Activated CD4-positive, alpha-beta T cell treated with anti-CD3 and anti-CD28 coated beads, Interleukin-2, amount 50 U/mL, for 48 hours (primary cell): ENCODE measurements at places on chromosomes 3 and 15.

- no peak for DNase-seq
Measured at GRCh38 chr15:67980773-67981685, 73.1 kb upstream of the PIAS1 start.

GRCh38 chr15:25251700-25252390 lies 187.0 kb downstream of the UBE3A start:
- DNase-seq, result no peak

- no peak for DNase-seq
Measured at GRCh38 chr15:60973637-60974415, 255.3 kb downstream of the RORA start.

DNA sequence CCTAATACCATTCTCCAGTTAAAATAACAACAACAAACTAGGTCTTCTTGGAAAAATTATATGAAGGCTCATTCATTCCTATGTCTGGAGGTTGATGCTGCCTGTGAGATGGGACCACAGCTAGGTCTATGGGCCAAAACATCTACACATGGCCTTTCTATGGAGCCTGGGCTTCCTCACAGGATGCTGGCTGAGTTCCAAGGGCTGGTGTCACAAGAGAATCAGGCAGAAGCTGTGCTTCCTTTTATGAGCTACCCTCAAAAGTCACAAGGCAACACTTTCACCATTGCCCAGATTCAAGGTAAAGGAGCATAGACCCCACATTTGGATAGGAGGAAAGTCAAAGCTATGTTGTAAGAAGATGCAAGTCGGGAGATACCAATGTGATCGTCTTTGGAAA lies 4.6 kb upstream of the RTP2 start:
- DNase-seq, result no peak

DNA sequence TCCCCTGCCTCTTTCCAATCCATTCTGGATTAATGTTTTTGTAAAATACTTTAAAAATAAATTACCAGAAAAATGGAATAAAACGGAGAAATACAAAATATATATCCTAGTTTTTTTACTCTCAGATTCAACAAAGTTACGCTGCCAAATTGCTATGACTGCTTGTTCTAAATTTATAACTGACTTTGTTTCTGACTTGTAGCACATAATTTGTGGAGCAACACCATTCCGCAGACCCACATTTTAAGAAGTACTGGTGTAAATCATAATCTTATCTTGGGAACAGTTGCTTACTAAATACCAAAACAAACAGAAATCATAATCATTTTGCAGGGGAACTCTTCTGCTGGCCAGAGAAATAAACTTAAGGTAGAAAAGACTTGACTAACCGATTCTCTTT lies 339.4 kb upstream of the CBLB start:
- no peak for DNase-seq

DNA sequence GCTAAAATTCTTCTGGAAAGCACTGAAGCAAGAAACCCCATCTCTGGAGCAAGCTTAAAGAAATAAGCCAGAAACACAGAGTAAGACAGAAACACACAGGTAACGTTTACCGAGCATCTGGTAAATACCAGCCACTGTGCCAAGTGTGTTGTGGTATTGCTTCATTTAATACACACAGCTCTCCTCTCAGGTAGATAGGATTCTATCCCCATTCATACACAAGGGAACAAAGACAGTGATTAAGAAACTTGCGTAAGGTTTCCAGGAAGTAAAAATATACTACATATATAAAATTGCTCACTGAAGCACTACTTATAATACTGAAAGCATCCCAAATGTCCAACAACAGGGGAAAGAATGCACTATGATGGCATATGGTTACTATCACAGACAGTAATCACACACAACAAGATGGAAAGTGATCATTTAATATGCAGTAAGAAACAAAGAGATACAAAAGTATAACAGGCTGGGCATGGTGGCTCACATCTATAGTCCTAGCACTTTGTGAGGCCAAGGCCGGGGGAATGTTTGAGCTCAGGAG lies 27.5 kb downstream of the TAMM41 start:
- DNase-seq, result no peak

GRCh38 chr3:149871855-149872254 lies 58.8 kb downstream of the RNF13 start:
- DNase-seq, result no peak

GRCh38 chr15:101316529-101316928 lies 21.5 kb upstream of the SNRPA1 start:
- no peak for DNase-seq

DNA sequence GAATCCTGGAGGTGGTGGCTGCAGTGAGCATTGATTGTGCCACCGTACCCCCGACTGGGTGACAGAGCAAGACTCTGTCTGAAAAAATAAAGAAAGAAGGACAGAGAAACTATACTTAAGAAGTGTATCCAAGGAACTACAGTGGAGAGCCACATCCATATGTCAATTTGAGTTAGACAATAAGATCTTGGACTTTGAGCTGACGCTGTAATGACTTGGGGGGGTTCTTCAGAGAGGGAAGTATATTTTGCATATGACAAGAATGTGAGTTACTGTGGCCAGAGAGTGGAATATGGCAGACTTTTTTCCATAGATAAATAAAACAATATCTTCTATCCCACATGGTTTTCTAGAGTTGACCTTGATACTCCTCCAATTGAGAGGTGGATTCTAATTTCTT lies 52.6 kb upstream of the TEX264 start:
- DNase-seq, result no peak

DNA sequence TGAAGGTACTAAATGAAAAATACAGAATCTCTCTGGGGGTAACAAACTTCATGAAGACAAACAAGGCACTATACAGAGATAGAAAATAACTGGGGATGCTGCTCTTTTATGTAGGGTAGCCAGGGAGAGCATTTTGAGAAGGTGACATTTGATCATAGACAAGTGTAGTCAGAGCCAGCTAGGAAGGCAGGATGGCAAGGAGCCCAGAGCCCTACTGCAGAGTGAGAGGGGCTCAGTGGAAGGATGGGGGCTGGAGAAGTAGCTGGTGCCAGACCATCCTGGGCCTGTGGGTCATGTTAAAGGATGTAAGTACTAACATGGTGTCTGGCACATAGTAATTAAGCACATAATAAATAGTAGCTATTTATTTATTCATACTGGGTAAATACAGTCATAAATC lies 133.6 kb downstream of the MEIS2 start:
- DNase-seq, result no peak

DNA sequence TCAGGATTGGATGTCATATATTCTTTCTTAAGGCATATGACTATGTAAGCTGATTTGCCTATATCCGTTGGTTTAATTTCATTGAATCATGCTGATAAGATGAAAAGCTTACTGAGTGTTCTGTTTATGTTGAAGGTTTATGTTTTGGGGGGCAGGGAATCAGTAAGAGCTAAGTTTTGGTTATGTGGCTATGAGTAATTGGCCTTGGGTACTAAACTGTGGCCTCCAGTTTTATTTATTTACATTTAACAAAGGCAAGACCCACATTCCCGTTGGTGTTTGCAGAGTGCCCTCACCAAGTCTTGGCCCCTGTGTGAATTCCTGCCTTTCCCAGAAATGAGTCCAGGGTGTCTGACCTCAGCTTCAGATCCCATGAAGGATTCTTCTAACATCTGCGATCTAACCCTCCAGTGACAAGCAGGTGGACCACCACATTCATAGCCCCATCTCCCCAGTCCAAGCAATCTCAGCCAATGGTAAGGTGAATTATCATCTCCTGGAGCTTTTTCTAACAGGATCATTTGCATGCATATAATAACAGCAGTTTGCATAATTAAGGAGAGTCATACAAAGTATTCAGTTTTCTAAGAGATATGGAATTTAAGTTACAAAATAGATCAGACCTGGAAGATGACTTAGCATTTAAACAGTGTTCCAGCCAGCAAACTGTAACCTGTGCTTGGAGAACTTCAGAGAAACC lies 27.4 kb downstream of the GLDN start:
- DNase-seq, result no peak

DNA sequence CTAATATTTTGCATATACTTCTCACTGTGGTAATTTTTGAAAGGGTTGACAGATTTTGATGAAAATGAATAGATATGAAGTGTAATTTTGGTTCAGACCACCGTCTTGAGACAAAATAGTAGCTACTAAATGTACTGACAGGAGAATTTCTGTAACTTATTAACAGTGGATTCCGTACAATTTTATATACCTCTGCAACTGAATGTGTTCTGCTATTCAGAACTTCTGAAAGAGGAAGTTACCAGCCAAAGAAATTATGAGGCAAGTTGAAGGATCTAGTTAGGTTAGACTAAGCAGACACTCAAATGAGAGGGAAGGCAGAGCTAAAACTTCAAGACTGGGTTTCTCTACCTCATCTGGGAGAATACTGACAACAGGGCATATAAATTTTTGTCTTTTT lies 29.4 kb downstream of the GAP43 start:
- DNase-seq, result no peak

DNA sequence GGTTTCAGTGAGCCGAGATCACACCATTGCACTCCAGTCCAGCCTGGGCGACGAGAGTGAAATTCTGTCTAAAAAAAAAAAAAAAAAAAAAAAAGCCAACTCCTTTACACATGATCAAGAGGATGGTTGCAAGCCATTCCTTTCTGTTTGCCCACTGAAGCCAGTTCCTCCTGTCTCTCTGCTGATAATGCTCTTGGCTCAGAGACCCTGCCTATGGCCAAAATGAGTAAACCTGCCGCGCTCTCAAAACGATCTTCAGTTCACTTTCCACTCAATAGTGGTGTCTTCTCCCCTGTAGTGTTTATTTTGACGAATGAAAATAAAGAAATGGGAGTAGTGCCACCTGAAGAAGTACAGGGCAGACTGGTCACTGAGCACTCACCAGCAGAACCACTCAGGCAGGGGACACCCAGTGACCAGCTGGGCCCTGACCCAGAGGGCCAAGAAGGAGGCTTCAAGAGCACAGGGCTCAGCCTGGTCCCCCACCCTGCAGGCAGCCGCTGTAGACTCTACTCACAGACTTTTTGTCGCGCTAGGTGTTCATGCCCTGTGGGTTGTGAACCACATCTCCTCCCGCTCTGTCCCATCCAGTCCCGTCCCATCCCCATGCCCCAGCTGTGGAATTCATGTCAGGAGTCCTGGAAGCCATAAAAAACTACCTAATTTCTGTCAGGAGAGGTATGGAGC lies 23.6 kb downstream of the GRAMD2A start:
- DNase-seq, result no peak

DNA sequence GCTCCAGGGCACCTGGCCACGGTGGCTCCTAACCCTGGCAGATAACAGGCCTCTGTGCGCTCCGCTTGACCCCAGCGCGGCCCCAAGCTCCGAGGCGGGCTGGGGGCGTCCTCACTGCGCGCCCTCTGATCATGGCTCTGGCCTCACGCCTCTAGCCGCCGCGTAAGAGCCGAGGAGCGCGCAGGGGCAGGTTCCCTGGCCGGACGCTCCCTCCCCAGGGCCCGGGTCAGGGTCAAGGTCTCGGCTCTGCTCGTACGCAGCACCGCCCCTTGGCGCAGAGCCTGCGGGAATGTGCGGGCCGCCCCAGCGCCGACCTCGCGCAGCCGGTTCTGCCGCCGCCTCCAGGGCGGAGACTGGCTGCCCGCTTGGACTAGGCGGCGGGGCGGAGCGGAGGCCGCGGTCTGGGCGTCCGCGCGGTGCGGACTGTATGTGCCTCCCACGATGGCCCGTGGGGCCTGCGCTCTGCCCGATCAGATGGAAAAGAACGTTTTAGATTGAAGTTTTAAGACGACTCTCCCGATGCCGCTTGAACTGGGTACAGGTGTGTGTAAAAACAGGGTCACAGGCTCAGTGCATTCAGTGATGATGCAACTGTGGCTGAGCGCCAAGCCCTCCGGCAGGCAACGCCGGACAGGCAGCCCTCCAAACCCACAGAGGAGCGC lies 40.8 kb downstream of the CHST14 start:
- peak; percentile 27 for DNase-seq

DNA sequence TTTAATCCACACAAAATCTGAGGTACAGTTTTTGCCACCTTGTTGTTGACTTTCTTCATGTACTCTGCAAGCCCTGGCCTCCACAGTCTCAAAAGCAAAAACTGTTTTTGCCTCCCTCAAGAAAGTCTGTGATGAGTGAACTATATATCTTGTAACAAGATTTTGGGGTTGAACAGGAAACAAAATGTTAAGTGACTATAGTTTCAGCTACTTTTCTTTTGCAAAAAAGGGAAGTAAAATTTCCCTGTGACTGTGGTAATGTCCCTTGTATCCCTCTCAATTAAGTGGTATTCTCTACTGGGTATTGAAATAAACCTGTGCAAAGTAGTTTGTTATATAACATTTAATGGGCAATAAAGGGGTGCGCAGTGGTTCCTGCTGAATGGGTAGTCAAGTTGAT lies 21.3 kb upstream of the SCAANT1 start:
- DNase-seq, result no peak

DNA sequence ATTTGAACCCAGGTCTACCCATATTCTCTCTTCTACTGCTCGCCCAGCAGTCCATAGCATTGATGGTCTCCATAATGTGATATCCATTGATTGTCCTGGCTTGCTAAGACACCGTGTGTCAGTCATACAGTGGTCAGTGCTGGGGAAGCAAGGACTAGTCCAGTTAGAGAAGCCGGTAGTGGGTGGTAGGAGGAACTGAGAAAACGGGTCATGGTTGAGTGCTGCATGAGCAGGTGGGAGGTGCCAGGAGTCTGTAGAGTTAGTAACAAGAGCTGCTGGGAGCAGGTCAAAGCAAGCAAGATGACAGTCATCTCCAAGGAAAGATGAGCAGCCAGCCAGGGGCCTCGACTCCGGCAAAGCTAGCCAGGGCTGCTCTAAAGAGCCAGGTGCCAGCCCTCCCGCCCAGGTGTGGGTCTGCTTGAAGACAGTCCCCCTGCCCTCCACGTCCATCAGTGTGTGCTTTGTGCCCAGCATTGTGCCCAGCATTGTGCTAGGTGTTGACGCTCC lies 29.5 kb upstream of the USP3 start:
- DNase-seq, result no peak

GRCh38 chr3:187209491-187209890 lies 12.2 kb downstream of the RTP1 start:
- DNase-seq, result no peak

DNA sequence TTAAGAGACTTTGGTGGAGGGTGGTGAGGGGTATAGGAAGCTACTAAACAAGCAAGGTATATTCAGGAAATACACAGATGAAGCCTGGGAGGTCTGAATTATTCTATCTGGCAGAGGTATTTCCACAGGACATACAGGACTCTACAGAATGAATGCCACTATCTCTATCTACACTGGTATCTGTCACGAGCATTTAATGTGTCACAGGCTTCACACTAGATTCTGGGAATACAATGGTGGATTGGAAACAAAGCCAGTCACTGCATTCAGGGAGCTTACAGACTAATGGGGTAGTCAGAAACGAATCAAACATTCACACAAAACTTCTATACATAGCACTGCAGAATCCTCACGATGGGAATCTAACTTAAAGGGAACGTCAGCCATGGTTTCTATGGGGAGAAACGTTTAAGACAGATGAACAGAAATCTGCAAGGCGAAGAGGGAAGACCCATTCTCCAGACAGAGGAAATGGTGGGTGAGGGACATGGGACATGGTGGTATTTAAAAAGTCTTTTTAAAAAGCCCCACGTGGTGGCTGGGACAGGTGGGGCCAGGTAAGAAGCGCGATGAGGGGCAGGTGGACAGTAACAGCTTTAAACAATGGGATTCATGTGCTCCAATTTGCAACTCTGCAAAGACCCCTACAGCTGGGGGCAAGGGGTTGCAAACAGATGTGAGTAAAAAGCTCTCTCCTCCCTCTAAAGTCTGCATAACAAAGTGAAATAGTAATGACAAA lies 16.5 kb downstream of the LRIG1 start:
- DNase-seq, result no peak
